ENCODE measurements at places on chromosomes 3 and 15.

GRCh38 chr15:73704869-73705645 lies 20.9 kb downstream of the CD276 start:
- no peaks in the 10 kb centered on the region for H3K27me3 ChIP-seq
- no peaks in the 10 kb centered on the region for H3K4me1 ChIP-seq
- no peaks in the 10 kb centered on the region for H3K36me3 ChIP-seq
- H3K27ac ChIP-seq, result no peak overlapping the region
- peak; percentile 68 for DNase-seq

GRCh38 chr3:143208976-143209714 lies 89.6 kb downstream of the CHST2 start:
- H3K4me1 ChIP-seq, result peaks cover 51% of the 10 kb centered on the region
- H3K4me3 ChIP-seq, result no peak overlapping the region
- H3K36me3 ChIP-seq, result no peaks in the 10 kb centered on the region
- H3K27ac ChIP-seq, result peak overlapping the region; percentile 91

DNA sequence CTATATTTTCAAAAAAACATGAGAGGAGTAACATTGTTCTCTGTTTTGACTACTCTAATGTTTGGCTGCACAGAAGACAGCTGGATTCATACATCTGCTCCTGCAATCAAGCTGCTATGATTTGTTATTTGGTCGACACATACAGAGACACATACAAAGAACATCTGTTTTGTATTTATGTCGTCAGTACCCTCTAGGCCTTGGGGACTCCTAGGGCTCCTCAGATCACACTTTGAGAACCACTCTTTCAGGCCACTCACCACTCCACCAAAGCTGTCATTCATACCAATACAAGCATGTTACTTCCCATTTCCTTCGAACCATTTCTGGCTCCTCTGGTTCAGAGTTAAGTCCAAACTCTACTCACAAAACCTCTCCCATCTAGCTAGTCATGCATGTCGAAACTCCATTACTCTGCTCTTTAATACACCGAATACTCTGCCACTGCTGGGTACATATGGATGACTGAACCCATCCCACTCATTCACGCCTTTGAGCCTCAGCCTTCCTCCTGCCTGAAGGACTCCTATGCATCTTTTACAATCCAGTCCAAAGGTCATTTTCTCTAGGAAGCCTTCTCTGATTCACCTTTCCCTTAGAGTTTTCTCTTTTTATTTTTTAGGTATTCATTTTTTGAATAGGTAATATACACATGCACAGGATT lies 102.9 kb upstream of the ARHGEF3 start:
- H3K27ac ChIP-seq, result no peak overlapping the region
- no peak for DNase-seq
- no peaks in the 10 kb centered on the region for H3K36me3 ChIP-seq
- no peaks in the 10 kb centered on the region for H3K4me1 ChIP-seq
- no peaks in the 10 kb centered on the region for H3K27me3 ChIP-seq

- no peak overlapping the region for H3K27ac ChIP-seq
- H3K4me3 ChIP-seq, result no peak overlapping the region
- H3K27me3 ChIP-seq, result no peaks in the 10 kb centered on the region
- H3K36me3 ChIP-seq, result no peaks in the 10 kb centered on the region
- H3K4me1 ChIP-seq, result peaks cover 18% of the 10 kb centered on the region
These were observed 63.9 kb upstream of the RGMA start for GRCh38 chr15:93152951-93153350.
